Stromal cell of bone marrow (primary cell): ENCODE measurements at places on chromosomes 4 and X.

- DNase-seq: no peak
Observed at GRCh38 chr4:169774466-169775445, 17.0 kb upstream of the HPF1 start.

DNA sequence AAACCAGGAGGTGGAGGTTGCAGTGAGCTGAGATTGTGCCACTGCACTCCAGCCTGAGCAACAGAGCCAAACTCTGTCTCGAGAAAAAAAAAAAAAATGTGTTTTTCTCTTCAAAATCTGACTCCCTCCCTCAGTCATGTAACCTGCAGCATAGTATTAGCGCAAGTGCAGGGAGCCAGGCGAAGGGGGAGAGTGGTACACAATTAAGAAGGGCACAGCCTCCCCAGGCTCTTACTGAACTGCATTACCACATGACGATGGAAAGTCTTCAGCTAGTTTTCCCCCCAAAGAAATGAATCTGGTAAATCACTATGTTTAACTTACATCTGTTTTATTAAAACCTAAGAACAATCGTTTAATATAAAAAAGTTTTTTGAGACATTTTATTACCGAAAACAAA, 32.4 kb downstream of the PALLD start:
- no peak for DNase-seq

DNA sequence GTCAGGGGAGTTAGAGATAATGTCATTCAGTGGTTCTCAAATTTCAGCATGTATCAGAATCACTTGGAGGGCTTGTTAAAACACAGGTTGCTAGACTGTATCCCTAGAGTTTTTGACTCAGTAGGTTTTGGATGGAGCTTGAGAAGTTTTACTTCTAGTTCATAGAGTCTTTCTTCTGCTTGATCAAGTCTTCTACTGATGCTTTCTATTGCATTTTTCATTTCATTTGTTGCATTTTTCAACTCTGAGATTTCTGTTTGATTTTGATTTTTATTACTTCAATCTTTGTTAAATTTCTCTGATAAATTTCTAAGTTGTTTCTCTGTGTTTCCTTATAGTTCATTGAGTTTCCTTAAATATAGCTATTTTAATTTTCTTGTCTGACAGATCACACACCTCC, 361.4 kb downstream of the RAPGEF2 start:
- DNase-seq: no peak

GRCh38 chr4:113941836-113942235, 37.6 kb downstream of the ARSJ start:
- DNase-seq: no peak

DNA sequence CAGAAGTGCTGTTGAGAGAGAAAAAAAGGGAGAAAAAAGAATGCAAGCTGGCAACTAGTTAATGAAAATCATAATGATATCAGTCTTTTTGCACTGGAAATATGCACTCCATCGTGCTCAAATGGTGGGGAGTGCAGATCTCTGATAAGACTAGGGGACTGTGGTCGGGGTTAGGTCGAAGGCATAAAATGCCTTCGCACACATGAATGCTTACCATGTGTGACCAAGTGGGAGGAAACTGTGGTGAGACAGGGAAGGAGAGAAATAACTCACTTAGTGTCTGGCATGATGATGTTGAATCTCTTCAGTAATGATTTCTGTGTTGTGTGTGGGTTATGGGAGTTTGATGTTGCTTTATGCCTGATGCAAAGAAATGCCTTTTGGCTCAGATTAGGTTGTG, 358.9 kb downstream of the FBXO8 start:
- no peak for DNase-seq

GRCh38 chr4:29540439-29541102, 1179.6 kb upstream of the PCDH7 start:
- DNase-seq: no peak

- DNase-seq: no peak
Observed at GRCh38 chrX:129574214-129574613, 34.2 kb downstream of the OCRL start.

- DNase-seq: no peak
Observed at GRCh38 chr4:6576932-6577331, 1.9 kb downstream of the MAN2B2 start.

DNA sequence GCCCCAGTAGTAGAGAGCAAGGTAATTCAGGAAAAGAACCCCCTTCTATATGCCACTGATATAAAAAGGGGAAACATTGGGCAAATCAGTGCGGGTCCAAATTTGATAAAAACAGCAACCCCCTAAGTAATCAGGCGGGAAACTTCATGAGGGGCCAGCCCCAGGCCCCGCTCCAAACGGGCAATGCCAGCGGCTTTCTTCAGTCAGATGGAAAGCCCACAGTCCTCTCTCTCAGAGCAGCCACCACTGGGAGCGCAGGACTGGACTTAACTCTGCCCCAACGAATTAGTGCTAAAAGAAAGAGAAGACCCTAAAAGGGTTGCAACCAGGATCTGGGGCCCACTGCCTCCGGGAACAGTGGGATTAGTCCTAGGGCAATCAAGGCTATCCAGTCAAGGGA, 9.9 kb downstream of the MAGEA11 start:
- no peak for DNase-seq

- DNase-seq: peak; percentile 43
Observed at GRCh38 chr4:147590249-147590920, 26.8 kb upstream of the TMEM184C start.

DNA sequence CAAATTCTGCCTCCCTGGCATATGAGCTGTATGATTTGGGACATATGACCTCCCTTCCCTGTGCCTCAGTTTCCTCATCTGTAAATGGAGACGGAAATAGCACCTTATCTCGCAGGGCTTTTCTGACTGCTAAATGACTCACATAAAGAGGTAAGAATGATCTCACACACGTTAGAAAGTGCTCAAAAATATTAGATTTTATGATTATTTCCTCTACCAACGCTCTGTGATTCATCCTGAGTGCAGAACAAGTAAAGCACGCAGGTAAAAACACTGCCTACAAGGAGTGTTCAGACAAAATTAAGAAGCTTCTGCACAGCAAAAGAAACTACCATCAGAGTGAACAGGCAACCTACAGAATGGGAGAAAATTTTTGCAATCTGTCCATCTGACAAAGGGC, 21.1 kb downstream of the ACSL1 start:
- DNase-seq: no peak

- DNase-seq: peak; percentile 77
Observed at GRCh38 chr4:98653890-98654867, 4.2 kb downstream of the TSPAN5 start.

DNA sequence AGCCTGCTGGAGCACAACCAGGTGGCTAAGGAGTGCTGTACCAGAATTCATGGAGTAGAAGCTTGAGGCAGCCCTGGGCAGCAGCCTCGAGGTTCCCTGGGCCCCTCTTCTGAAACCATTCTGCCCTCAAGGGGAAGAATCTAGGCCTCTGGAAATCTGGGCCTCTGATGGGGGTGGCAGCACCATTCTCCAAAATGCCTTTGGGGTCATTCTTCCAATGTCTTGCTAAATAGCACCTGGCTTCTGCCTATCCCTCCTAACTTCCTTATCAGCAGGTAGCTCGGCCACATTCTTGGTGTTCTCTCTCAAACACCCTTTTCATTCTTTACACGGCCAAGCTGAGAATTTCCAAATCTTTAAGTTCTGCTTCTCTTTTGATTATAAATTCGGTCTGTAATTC, 473.6 kb downstream of the BCOR start:
- no peak for DNase-seq

- no peak for DNase-seq
Observed at GRCh38 chr4:915595-915994, 16.5 kb downstream of the GAK start.

GRCh38 chr4:1592709-1593417, 91.2 kb downstream of the FAM53A start:
- DNase-seq: no peak

- DNase-seq: no peak
Observed at GRCh38 chr4:26030260-26030667, 116.2 kb downstream of the SMIM20 start.

DNA sequence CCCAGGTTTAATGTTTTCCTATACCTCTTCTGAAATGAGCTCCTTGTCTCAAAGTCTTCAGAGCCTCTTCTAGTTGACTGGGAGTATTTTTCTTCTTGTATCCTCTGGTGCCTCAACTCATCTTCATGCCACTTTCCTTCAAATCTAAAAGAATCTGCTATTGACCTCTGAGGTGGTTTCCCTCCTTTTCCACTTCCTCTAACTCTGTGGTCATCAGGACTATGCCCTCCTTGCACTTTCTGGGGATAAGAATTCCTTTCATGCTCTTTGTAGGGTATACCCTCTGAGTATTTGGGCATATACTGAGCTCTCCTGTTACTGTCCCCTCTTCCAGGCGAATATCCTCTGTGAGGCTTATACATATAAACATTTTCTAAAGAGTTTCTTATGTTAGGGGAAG, 24.8 kb downstream of the BCLAF3 start:
- DNase-seq: no peak

DNA sequence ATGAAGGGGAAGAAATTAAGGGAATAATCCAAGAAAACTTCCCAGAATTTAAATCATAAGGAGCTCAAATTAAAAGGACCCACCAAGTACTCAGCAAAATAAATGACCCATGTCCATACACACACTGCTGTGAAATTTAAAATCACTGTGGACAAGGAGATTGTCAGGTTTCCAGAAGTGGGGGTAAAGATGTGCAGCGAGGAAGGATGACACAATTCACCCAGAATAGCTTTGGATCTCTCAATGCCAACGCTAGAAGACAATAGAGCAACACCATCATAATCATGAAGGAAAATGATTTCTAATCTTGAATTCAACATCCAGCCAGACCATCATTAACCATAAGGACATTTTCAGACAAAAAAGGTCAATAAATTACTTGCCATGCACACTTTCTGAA, 65.7 kb downstream of the CASK start:
- DNase-seq: no peak

DNA sequence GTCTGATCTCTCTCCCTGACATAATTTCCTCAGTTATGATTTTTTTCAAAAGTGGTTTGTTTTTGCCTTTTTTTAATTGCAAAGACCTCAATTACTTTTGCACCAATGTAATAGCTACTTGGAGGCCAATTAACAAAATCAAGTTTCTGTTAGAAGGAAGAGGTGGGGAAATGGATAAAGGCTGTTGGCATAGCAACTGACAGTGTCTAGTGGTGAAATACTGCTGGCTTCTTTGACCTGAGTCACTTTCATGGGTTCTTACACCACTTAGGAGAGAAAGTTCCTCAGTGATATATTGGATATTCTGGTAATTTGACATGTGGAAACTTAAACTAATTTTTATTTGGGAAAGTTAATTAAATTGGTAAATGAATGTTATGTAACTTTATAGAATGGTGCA, 26.5 kb upstream of the ATP8A1 start:
- DNase-seq: no peak

- DNase-seq: peak; percentile 66
Observed at GRCh38 chrX:68433155-68433980, at the start of gene OPHN1. Gene OPHN1, minus strand, starts transcription at chrX:68433495. Its CDS starts 475 bp downstream, at chrX:68433020.

GRCh38 chr4:40473578-40474388, 138.7 kb downstream of the CHRNA9 start:
- DNase-seq: no peak

DNA sequence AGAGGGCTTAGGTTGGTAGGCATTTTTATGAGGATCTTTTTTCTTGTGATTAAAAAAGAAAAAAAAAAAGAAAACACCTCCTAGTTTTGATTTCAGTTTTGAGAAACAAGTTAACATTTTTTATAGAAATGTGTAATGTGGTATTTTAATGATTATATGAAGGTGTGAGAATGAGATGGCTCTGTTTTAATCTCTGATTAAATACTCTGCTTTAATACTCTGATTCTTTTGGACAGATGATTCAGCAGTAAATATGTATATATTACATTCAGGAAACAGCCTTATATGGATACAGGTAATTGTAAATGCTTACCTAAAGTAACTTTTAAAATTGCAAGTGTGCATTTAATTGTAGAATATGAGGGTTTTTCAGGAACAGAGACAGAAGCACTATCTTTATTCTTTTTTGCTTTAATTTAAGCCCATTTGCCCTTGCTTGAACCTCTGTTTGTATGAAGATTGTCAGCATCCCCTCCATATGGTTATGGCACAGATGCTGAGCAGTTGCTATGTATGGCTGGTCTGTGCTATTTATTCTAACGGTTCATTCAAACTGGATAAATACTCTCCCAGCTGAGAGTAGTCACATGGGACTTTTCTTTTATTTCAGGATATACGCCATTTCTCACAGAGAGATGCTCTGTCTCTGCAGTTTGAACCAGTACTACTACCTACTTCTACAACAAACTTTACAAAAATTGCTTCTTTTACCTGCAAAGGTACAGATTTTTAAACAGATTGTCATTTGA, 101.0 kb upstream of the TLR2 start:
- DNase-seq: no peak

- no peak for DNase-seq
Observed at GRCh38 chr4:153579410-153579809, 104.7 kb upstream of the TLR2 start.

- DNase-seq: no peak
Observed at GRCh38 chr4:53119680-53120079, 246.2 kb downstream of the SCFD2 start.

- DNase-seq: no peak
Observed at GRCh38 chrX:118116713-118117550, at the start of gene KLHL13. Gene KLHL13, minus strand, starts transcription at chrX:118116810. Its CDS starts 88,337 bp downstream, at chrX:118028473.

DNA sequence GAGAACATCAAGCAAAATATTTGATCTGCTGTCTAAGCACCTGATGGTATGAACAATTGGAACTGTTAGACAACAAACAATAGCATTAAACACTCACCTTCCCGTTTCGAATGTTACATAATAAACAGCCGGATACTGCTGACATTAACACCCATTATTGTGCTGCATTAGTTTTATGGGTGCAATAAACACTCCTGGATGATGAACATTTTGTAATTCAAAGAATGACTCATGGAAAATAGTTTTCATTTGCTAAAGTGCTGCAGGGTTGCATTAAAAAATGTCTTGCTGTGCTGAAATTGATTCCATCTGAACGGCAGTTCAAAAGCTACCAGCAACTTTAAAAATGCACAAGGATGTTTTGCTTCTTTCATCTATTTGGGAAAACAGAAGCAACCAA, 100.8 kb upstream of the SORBS2 start:
- no peak for DNase-seq

- peak; percentile 59 for DNase-seq
Observed at GRCh38 chrX:38805432-38806389, 4.5 kb downstream of the MID1IP1 start.

- DNase-seq: peak; percentile 38
Observed at GRCh38 chr4:108512615-108513505, 107.5 kb upstream of the RPL34 start.

- no peak for DNase-seq
Observed at GRCh38 chr4:154332681-154333421, 158.7 kb downstream of the DCHS2 start.

DNA sequence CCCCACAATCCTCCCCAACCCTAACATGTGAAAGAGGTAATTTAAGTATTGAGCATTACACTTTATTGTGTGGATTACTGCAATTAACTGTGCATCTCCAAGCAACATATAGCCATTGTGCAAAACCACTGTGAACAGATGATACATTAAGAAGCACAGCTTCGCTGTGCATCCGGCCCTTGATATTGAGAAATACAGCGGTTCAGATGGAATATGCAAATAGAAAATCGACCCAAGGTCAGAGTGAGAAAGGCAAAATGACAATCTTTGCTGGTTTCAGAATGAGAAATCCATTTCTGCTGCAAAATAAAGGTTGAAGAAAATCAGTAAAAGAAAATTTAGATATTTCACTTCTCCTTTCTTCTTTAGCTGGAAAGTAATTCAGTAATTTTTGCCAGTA, 805.9 kb upstream of the GRID2 start:
- DNase-seq: no peak

- no peak for DNase-seq
Observed at GRCh38 chrX:133523526-133523925, 108.2 kb upstream of the GPC4 start.

GRCh38 chr4:39754309-39754708, 56.4 kb downstream of the UBE2K start:
- DNase-seq: no peak
